ENCODE measurements at places on chromosomes 11 and 22. TPM values are rescaled to one million over a fixed set of nuclear protein-coding genes. Genes with fewer than 3 reads are reported as not detected.

- H3K36me3 ChIP-seq, result no peaks in the 10 kb centered on the region
- no peak overlapping the region for H3K4me3 ChIP-seq
- no peaks in the 10 kb centered on the region for H3K27me3 ChIP-seq
- H3K4me1 ChIP-seq, result no peaks in the 10 kb centered on the region
- DNase-seq, result no peak
Measured at GRCh38 chr22:16956290-16956689, 51.7 kb downstream of the GAB4 start.

DNA sequence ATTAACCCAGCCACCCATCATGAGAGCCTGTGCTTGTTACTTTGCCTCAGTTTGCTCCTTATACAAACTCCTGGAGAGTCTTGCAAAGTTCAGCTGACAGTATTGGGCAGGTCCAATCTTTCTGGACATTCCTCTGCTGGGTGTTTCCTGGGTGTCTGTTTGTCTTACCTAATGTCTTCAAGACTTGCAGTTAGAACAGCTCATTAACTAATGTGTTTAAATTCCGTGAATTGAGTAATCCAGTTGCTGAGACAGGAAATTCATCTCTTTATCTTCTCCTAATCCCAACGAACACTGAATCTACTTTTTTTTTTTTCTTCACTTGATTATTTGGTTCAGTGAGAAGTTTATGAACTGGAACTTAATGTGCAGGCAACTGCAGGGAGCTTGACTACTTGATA, 20.6 kb downstream of the BCO2 start:
- H3K4me1 ChIP-seq, result no peaks in the 10 kb centered on the region
- no peaks in the 10 kb centered on the region for H3K36me3 ChIP-seq
- H3K4me3 ChIP-seq, result no peak overlapping the region
- H3K27me3 ChIP-seq, result no peaks in the 10 kb centered on the region
- no peak overlapping the region for H3K27ac ChIP-seq

DNA sequence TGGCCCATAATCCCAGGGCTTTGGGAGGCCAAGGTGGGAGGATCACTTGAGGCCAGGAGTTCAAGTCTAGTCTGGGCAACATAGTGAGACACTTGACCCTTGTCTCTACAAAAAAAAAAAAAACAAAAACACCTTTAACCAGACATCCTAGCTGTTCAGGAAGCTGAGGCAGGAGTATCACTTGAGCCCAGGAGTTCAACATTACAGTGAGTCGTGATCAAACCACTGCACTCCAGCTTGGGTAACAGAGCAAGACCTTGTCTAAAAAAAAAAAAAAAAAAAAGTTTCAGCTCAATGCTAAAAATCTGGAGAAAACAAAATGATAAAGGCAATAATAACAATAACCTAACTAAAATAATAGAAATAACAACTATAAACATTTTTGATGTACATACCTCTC, 22.6 kb upstream of the APLP2 start:
- peaks cover 13% of the 10 kb centered on the region for H3K4me1 ChIP-seq
- H3K36me3 ChIP-seq, result no peaks in the 10 kb centered on the region
- H3K27ac ChIP-seq, result no peak overlapping the region
- H3K4me3 ChIP-seq, result no peak overlapping the region

DNA sequence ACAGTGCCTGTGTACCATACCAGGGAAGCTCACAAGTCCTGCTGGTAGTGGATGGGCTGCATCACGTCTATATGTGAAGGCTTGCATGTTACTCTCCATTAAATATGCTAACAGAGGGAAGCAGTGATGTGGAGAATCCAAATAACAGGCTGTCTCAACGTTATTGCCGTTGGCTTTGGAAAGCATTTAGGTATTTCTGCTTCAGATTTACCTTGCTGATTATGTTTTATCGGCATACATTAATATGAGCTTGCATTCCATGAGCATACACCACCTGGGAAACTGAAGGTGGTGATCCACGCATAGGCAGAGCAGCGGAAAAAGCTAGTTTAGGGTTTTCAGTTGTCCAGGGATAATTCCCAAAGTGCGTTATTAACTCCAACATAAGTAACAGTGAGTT, 175.0 kb downstream of the GRIK4 start:
- no peak overlapping the region for H3K27ac ChIP-seq
- H3K4me3 ChIP-seq, result no peak overlapping the region
- H3K36me3 ChIP-seq, result no peaks in the 10 kb centered on the region
- no peak for DNase-seq
- H3K4me1 ChIP-seq, result no peaks in the 10 kb centered on the region

The OR4D10 gene
- total RNA-seq, result not detected

The LUZP2 gene
- not detected for total RNA-seq

The CBL gene
- total RNA-seq, result 39.0 TPM

The C11orf65 gene
- total RNA-seq, result 1.3 TPM

The THYN1 gene
- 33.7 TPM for total RNA-seq
